GM12865 (cell line): ENCODE measurements at places on chromosomes 4 and X.

DNA sequence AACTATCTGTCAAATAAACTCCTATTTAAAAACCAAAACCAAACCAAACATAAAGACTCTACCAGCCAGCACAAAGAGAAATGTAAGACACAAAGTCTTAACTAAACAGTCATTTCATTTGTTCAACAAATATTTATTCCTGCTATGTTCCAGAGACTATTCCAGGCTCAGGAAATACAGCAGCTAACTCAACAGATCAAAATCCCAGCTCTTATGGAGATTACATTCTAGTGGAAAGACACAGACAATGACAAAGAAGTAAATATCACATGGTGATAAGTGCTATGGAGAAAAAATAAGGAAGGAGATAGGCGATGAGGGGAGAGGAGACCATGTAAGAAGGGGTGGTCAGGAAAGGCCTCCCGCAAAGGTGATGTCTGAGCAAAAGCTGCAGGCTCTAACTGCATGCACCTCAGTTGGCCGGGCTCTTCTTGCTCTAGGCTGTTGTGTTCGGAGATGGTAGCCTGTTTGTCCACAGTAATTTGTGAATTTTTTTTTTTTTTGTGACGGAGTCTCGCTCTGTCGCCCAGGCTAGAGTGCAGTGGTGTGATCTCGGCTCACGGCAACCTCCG lies 15.1 kb downstream of the PPEF1 start:
- no peak for DNase-seq

DNA sequence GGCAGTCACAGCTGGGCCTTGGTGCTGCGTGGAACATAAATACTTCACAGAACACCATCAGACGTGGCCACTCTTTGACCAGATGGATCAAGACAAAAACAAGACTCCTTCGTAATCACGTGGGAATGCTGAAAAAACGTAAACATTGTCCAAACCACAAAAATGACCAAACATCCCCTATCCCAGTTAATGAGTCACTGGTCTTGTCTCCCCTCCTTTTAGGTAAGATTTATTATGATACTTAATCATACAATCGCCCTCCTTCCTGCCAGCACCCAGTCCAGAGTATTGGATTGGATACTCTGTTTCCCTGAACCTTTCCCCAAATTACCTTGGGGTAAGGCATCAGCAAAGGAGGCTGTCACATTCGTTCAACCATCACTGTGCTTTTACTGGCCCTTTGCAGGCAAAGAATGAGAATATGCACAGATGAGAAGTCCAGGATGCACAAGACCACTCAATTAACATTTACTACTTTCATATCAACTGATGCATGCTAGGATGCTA lies 601 bp upstream of the TCEANC start:
- DNase-seq: no peak

- peak; percentile 61 for DNase-seq
Measured at GRCh38 chr4:174714393-174715211, 114.4 kb downstream of the GLRA3 start.

GRCh38 chr4:10260777-10261176 lies 144.2 kb upstream of the WDR1 start:
- no peak for DNase-seq

- no peak for DNase-seq
Measured at GRCh38 chr4:67055319-67055718, 490.0 kb downstream of the CENPC start.
